Central memory CD4-positive, alpha-beta T cell (primary cell): ENCODE measurements at places on chromosomes 4 and X.

DNA sequence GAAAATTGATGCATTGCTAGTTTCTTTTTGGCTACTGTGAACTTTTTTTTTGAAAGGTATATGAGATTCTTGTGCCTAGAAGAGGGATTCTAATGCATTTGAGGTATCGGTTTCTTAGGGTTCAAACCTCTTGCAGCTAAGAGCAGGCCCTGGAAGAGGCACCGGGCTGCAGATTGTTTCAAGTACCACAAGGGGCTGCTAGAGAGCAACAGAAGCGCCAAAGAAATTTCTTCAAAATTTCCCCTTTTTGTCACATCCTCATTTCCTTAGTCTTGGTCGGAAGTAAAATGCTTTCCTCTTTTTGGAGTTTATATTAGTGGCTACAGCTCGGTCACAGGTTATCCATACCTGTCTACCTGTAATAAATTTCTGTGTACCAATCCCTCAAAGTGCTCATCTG is 89.8 kb downstream of the PDGFRA start:
- no peak for DNase-seq

GRCh38 chrX:47283015-47283771 is 50.4 kb downstream of the USP11 start:
- no peak for DNase-seq

- no peak for DNase-seq
Measured at GRCh38 chr4:81549984-81550383, 78.3 kb upstream of the RASGEF1B start.

GRCh38 chrX:46819136-46819535 is 17.7 kb upstream of the RP2 start:
- DNase-seq, result no peak

- DNase-seq, result no peak
Measured at GRCh38 chr4:80713409-80713808, 317.1 kb upstream of the BMP3 start.

GRCh38 chr4:148044912-148045352 is 313.0 kb downstream of the ARHGAP10 start:
- peak; percentile 14 for DNase-seq

- no peak for DNase-seq
Measured at GRCh38 chrX:79084923-79085322, 59.6 kb upstream of the GPR174 start.

DNA sequence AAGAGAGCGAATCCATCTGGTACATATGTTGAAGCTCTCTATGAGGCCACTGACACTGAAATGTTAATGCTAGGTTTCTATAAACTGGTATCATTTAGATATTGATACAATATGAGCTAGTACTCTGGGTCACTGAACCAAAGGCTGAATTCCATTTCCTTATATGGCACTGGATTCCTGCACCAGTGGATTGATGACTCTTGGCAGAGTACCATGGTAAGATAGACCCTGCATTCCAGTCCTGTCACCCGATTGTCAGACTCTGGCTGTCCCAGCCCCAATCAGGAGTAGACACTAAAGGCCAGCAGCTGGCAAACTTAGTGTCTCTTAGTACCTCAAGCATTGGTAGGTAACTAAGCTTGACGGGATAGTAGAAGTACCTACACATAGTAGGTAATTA is 44.0 kb upstream of the EOLA2 start:
- DNase-seq, result no peak

DNA sequence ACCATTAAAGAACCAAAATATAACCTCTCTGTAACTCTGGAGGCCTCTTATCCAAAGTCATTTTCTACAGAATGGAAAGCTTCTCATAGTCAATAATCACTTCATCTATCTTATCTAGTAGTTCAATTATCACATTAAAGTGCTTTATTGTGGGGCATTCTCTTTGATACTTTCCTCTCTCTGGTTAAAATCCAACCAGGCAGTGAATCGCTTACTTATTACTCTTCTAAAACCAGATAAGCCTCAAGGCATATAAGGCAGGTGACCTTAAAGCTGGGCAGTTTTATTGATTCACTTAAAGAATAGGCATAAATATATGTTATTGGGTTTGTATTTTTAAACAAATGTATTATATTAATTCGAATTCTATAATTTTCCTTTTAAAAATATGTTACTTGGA is 2162.1 kb upstream of the TENM3 start:
- DNase-seq, result no peak

GRCh38 chr4:100106982-100107381 is 83.3 kb downstream of the DDIT4L start:
- DNase-seq, result peak; percentile 28

DNA sequence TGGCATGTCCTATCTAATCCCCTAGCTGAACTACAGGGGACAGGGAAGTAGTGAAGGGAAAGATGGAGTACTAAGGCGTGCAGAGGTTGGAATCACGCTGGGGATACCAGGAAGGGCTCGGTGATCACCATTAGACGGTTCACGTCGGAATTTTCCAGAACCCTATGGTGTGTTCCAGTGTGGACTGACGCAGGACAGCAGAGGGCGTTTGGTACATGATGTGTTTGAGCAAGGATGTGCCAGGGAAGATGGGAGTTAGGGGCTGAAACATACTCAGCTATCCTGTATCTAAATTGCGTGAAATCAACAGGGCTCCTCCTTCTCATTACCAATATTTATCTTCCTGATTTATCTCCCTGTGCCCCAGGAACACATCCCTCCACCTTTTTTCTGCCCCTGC is 33.7 kb downstream of the PRPS2 start:
- no peak for DNase-seq

DNA sequence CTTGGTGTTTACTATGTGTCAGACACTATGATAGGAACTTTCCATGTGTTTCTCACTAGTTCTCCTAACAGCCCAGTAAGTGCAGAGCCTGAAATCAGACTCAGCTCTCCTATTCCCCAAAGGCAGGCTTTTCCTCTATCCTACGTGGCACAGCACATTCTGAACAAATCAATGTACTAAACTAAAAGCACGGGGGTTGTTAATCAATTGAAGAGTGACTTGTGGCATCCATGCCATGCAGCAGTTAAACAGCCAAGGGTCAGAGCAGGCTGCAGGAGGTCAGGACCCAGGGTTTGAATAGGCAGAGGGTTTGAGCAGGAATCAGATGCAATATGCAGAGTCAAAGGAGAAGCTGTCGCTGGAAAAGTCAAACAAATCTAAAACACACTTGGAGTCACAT is 289.7 kb upstream of the LDB2 start:
- DNase-seq, result no peak

DNA sequence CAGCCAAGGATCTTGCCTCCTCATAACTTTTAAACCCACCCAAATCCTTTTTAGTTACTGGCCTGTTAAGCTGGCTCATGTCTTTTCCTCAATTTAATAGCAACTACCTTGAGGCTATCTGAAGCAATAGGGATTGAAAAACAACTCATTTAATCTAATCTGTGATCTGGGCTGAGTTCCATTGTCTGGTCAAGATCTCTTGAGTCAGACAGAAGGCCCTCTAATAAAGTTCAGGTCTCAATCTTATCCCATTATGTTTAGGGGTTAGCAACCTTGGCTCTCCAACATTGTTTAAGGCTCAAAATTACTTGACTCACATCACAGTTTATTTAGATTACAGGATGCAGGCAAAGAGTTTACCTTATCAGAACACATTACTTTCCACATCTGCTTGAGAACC is 436.1 kb downstream of the ANKRD50 start:
- no peak for DNase-seq
